ENCODE measurements at places on chromosomes 3 and 15.

GRCh38 chr15:73965758-73966113, 26.4 kb downstream of the STOML1 start:
- DNase-seq, result no peak

GRCh38 chr3:170614214-170614966, 28.5 kb upstream of the SLC7A14 start:
- no peak for DNase-seq

DNA sequence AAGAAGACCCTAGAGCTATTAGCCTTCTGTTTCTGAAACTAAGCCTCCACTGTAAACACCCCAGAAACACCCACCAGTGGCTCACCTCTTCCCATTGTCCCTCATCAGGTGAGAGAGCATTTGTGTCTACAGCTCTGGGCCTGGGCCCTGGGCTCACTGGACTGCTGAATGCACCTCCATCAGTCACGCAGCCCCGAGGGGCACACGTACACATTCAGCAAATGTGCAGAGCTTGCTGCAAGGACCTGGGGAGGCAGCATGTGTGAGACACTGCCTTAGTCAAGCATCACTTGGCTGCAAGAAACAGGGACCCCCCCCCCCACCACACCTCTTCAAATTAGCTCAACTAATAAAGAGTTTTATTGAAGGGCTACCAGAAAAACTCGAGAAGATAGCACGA, 29.0 kb downstream of the MRPL46 start:
- DNase-seq, result no peak

GRCh38 chr3:65971293-65972252, 67.1 kb downstream of the MAGI1 start:
- no peak for DNase-seq

DNA sequence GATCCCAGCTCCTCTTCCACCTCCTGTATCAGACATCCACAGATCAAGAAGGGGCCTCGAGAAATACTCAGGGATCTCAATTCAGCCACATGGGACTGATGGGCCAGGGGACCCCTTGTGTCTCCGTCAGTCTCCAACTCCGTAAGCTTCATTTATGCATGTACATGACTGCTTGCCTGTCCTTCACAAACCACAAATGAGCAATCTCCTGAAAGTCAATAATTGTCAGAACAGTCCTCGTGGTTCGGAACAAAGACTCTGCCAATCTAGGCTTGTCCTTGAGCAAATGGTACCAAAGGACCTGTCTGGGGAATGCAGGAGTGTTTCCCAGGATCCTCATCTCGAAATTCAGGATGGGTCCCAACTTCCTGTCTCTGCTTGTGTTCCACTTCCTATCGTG, 20.8 kb downstream of the SLC12A8 start:
- DNase-seq, result no peak

DNA sequence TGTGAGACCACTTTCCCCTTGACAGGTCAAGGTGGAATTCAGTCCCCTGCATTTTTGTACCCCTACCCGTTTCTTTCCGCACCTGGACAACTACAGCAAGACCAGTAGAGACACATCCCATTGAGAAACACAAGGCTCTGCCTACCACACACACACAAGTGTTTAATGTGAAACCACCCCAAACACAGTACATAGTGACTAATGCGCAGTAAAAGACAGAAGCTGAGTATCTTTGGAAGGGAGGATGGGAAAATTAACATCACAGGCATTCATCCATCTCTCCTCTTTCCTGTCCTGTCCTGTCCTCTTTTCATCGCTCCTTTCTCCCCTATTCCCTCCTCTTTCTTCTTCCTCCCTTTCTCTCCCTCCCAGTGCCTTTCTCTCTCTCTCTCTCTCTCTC, 64.8 kb downstream of the SCN11A start:
- no peak for DNase-seq
